ENCODE measurements at places on chromosomes 5 and 9.
A peak's percentile ranks its signal among the peaks of the same experiment; 100 is the strongest.

- no peak for DNase-seq
These were observed 2.7 kb downstream of the NCS1 start for GRCh38 chr9:130174920-130175321.

- DNase-seq = no peak
These were observed 195.9 kb downstream of the SLIT3 start for GRCh38 chr5:169104937-169105494.

- DNase-seq = no peak
These were observed 472.3 kb downstream of the HINT1 start for GRCh38 chr5:130692770-130693169.

DNA sequence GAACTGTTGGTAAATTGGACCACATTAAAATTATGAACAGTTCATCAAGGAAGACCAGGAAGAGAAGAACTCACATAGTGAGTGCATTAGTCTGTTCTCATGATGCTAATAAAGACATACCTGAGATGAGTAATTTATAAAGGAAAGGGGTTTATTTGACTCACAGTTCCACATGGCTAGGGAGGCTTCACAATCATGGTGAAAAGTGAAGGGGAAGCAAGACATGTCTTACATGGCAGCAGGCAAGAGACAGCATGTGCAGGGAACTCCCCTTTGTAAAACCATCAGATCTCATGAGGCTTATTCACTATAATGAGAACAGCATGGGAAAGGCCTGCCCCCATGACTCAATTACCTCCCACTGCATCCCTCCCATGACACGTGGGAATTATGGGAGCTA lies 135.9 kb upstream of the MAN2A1 start:
- no peak for DNase-seq

DNA sequence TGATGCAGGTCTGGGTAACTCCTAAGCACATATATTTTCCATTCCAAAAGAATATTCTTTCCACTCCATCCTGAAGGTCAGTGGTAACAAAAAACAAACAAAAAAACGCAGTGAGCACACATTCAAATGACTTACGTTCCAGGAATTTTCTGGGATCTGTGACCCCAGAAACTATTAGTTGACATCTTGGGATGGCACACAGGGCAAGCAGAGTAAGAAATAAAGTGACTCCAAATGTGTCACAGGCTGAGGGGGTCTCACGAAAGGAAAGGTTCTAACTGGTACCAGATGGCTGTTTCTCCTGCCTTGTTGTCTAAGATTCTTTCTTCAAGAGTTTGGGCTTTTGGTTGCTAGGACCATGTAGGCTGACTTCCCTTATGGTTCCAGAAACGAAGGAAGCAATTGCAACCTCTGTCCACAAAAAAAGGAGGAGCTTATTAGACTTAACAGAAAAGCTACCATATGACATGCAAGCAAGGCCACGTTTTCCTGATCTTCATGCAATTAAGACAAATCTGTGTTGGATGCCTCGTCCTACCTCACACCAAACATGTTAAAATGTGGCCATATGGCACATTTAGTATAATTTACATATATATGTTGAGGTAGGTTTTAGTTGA lies 32.7 kb downstream of the PTGS1 start:
- DNase-seq = no peak

- DNase-seq = peak; percentile 60
These were observed 10.0 kb upstream of the C5 start for GRCh38 chr9:121059998-121060636.

DNA sequence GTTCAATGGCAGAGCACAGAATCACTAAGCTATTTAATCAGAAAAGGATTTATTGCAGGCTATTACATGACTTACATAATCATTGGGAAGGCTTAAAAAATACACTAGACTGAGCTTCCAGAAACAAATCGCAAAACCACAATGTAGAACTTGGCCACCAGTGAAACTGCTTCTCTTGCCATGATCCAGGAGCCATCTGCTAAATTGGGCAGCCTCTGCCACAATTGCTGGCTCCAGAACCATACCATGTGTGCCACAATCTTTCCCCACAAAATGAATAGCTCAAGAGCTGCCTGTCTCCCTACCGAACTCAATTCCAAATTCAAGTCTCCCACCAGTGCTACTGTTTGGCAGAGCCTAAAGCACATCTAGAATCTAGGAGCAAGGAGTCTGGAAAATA lies 9.8 kb upstream of the ERAP1 start:
- no peak for DNase-seq

- DNase-seq = peak; percentile 56
These were observed 149.5 kb downstream of the FANCC start for GRCh38 chr9:95167998-95168397.

- no peak for DNase-seq
These were observed 2112.9 kb upstream of the WWC1 start for GRCh38 chr5:166178411-166179080.

DNA sequence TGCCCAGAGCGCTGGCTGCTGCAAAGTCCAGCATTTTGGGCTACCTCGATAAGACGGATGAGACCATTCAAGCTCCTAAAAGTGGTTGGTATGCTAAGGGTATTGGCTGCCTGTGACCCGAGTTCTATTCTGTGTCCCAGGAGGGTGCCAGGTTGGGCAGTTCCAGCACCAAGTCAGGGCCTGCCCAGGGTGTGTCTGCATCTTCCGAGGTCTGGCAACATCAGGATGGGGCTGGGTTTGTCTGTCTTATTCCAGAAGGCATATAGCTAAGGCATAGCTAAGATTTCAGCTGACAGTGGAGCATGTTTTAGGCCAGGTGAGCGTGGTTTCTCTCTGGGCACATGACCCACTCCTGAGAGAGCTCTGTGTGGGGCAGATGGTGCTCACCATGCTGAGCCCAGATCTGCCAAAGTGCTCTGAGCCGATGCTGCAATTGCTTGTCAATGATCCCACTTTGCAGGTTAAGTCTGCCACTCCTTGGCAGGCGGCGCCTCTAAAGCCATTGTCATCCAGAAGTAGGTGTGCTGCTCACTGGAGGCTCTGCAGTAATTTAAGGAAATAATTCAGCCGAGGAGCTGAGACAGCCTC lies 7.8 kb downstream of the SLC9A3 start:
- no peak for DNase-seq

DNA sequence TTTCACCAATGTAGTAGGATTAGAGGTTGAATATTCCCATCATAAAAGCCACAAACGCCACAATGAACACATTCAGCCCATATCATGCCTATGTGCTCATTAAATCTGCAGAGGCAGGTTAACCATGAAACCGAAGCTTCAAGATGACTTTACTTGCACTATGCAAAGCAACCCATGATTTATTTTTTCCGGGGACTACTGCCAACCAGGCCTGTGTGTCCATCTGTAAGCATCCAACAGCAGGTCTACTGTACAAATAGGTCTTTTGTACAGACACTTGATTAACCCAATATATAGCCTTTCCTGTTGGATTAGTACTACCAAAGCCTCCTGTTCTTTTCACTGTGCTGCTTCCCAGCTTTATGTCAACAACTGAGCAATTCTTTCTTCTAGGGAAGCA lies 104.9 kb upstream of the CDH10 start:
- DNase-seq = no peak

GRCh38 chr9:81719972-81720371 lies 30.6 kb upstream of the TLE1 start:
- no peak for DNase-seq
